Stimulated activated CD4-positive, alpha-beta T cell treated with anti-CD3 and anti-CD28 coated beads, Interleukin-1b, Interleukin-23, amount 100 ng/mL, for 1 hour (primary cell): ENCODE measurements at places on chromosomes 1 and 21.

GRCh38 chr1:22800629-22801028, 90.0 kb downstream of the EPHB2 start:
- no peak for DNase-seq

- no peak for DNase-seq
Observed at GRCh38 chr1:79043506-79043905, 37.0 kb upstream of the ADGRL4 start.

DNA sequence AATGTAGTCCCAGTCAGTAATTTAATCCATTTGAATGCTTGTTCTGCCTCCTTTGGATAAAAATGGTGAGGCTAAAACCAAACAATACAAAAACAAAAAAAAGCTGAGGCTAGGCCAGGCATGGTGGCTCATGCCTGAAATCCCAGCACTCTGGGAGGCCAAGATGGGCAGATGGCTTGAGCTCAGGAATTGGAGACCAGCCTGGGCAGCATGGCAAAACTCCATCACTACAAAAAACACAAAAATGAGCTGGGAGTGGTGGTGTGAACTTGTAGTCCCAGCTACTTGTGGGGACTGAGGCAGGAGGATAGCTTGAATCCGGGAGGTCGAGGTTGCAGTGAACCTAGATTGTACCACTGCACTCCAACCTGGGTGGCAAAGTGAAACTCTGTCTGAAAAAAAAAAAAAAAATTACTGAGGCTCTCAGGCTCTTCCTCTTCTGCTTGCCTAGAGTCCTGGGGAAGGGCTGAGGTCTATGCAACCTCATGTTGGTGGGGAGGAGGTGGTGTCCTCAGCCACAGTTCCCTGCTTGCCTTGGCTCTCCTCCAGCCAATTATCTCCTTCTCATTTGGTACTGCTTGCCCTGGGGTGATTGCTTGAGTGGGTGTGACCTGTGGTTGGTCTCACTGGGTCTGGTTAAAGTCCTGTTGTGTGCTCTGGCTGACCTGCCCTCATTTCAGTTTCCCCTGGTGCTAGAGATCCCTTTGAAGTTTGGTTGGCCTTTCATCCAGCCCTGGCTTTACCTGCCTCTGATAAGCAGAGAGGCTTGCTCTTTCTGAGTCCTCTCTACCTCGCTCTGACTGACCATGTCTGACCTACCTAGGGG, 20.9 kb downstream of the S1PR1 start:
- no peak for DNase-seq

GRCh38 chr21:42438316-42439205, 34.9 kb downstream of the UBASH3A start:
- no peak for DNase-seq

DNA sequence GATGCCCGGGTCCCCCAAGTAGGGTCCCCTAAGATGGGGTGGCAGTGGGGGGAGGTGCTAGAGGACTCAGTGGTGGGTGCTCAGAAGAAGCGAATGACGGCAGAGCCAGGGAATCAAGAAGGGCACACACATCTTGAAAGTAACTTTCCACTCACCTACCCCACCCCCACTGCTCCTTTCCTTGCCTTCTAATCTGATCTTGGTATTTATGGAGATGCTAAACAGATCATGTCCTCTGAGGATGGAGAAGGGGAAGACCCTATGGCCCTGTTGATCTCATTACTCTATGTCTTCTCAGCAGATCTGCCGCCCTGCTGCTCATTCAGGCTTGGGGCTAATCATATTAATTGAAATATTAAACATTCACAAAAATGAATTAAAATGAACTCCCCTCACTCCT, 2.1 kb upstream of the CELF3 start:
- no peak for DNase-seq

DNA sequence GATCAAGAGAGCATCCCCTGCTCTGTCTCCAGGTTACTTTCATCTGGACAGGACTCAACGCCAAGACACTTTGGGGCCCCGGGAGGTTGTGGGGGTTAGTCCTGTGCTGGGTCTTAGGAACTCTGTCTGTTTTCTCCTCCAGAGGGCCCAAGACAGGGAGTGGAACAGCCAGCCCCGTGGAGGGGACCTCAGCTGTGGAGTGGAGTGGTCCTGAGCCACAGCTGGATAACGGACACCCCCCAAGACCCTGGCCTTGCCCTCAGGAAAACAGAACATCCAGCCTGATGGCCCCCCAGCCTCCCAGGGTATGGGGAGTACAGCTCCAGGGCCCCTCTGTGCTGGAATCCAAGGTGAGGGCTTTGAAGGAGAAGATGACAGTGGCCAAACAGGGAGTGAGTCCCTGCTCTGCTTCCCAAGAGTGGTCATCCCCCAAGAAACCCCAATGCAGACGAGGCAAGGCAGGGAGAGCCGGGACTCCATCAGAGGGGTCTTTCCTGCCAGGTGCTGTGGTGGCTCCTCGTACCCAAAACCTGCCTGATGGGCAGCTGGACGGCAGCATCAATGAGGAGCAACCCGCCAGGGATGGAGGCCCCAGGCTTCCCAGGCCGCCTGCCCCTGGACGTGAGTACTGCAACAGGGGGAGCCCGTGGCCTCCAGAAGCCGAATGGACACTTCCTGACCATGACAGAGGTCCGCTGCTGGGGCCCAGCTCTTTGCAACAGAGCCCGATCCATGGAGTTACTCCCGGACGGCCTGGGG, 3.5 kb downstream of the KIAA1614 start:
- DNase-seq = no peak

DNA sequence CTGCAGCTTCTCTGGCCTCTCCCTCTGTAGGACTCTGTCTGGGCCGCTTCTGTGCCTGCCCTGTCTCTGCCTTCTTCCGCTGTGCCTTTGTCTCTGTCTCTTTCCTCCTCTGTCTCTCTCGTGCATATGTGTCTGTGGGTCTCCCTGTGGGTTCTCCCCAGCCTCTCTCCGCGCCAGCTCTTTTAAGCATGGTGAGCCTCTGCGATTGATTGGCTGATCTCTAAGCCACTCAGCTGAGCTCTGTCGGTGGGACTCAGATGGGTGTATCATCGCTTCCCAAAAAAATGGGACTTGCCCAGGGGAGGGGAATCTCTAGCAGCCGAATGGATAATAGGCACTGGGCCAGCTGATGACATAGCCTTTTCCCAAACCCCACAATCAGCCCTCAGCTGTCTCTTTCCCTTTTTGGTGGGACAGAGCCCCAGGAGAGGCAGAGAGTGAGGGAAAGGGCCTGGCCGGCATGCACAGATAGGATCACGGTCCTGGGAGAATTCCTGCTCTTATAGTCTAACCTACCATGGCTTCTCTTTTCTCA, at the start of gene ADAMTS4:
ADAMTS4 (minus strand) TSS at position 158 of the 535 bp plus-strand sequence. CDS start 427 bp downstream, outside the sequence.
- no peak for DNase-seq

GRCh38 chr1:97094247-97094972, 372.8 kb downstream of the PTBP2 start:
- DNase-seq = no peak

DNA sequence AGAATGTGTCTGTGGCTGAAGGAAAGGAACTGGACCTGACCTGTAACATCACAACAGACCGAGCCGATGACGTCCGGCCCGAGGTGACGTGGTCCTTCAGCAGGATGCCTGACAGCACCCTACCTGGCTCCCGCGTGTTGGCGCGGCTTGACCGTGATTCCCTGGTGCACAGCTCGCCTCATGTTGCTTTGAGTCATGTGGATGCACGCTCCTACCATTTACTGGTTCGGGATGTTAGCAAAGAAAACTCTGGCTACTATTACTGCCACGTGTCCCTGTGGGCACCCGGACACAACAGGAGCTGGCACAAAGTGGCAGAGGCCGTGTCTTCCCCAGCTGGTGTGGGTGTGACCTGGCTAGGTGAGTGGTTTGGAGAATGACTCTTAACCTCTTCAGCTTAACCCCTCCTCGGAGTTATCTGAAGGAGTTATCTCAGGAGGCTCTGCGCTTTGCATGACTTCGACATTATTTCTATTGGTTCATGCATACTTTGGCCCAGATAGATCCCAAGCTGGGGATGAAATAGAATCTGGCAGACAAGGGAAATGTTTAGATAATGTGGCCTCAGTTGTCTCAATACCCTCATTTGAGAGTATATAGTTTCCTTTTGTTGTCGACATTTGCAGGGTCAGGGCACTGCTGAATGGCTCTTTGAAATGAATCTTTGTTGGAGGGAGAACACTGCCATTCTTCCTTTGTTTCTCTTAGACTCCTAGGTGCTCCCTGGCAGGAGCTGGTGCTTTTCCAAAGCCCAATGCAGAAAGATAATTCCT, 39.7 kb downstream of the PTGFRN start:
- no peak for DNase-seq

GRCh38 chr21:33828083-33828482, 87.5 kb downstream of the ATP5PO start:
- no peak for DNase-seq

- DNase-seq = no peak
Observed at GRCh38 chr1:246629030-246629429, 62.8 kb downstream of the CNST start.

DNA sequence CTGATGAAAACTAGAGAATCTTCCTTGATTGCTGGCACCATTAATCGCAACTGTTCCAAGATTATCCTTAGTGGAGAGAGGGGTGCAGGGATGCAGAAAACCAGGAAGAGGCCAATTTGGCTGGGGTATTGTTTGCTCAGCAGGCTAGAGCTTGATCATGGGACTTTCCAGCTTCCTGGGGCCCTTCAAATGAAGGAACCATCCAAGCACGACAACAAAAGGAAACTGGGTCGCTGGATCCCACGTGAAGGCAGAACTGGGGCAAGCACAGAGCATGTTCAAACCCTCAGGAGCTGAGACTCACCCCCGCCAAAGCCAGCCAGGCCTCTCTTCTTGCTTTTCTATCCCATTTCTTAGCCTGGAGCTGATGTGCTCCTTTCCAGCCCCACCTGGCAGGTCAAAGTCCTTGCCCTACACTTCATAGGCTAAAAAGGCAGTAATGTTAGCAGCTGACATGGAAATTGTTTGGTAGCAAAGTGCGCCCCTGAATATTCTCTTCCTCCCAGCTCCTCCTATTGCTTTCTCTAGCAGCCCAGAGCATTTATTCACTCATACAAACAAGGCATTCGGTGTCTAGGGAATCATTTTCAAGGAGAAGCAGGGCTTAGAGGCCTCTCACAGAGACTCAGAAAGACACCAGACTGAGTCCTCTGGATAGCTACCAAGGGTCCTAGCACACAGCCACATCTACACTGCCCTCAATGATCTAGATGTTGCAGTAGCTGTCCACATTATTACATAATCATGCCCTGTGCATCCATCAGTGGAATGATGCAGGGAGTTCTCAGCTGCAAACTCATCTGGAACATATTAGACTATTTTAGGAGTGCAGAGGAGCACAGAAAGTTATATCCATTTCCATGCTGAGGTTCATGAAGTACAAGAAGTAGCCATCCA, 11.5 kb downstream of the KCNA2 start:
- DNase-seq = no peak

- no peak for DNase-seq
Observed at GRCh38 chr1:203858055-203858454, 3.3 kb upstream of the SNRPE start.

- no peak for DNase-seq
Observed at GRCh38 chr1:202684716-202685115, 25.5 kb downstream of the SYT2 start.

DNA sequence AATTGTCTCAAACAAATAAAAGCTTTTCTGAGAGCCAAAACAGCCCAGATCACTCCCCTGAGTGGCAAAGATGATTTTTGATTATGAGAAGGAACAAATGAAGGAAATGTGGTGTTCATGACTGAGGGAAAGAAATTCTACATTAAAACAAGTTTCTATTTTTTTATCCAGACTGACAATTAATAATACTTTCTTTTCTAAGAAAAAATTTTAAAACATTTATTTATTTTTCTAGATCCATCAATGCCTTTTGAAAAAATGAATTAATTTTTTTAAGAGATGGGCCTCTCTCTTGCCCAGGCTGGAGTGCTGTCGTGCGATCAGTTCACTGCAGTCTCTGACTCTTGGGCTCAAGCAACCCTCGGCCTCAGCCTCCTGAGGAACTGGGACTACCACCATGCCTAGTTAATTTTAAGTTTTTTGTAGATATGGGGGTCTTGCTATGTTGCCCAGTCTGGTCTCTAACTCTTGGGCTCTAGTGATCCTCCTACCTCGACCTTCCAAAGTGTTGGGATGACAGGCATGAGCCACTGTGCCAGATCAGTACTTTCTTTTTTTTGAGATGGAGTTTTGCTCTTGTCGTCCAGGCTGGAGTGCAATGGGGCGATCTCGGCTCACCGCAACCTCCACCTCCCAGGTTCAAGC, 11.2 kb upstream of the TXNIP start:
- no peak for DNase-seq

GRCh38 chr1:185309566-185309965, 7.5 kb downstream of the IVNS1ABP start:
- DNase-seq = no peak
